ENCODE measurements at places on chromosomes 3 and 15.

- DNase-seq = no peak
These were observed 19.3 kb downstream of the IFT80 start for GRCh38 chr3:160379628-160380214.

GRCh38 chr3:146542179-146542578, 2.2 kb downstream of the PLSCR1 start:
- DNase-seq = peak; percentile 19

- DNase-seq = no peak
These were observed 53.9 kb downstream of the MEF2A start for GRCh38 chr15:99619712-99620111.

DNA sequence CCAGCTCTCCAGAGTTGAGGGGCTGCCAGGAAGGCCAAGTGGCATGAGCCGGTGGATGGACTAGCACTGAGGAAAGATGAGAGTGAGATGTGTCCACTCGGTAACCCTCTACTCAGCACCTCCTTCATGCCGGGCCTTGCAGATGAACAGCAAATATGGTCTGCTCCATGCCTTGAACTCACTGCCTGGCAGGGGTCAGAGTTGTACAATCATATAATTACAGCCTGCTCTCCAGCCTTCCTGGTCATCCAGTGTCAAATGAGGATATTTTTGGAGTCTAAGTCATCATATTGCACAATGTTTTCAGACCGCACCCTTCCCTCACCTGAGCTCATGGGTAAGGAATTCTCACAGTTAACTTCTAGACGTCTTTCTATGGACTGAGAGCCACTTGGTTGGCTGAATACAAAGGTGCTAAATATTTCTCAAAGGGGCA, 4.9 kb downstream of the MGLL start:
- DNase-seq = no peak

GRCh38 chr3:121914081-121914998, 20.1 kb downstream of the SLC15A2 start:
- no peak for DNase-seq

DNA sequence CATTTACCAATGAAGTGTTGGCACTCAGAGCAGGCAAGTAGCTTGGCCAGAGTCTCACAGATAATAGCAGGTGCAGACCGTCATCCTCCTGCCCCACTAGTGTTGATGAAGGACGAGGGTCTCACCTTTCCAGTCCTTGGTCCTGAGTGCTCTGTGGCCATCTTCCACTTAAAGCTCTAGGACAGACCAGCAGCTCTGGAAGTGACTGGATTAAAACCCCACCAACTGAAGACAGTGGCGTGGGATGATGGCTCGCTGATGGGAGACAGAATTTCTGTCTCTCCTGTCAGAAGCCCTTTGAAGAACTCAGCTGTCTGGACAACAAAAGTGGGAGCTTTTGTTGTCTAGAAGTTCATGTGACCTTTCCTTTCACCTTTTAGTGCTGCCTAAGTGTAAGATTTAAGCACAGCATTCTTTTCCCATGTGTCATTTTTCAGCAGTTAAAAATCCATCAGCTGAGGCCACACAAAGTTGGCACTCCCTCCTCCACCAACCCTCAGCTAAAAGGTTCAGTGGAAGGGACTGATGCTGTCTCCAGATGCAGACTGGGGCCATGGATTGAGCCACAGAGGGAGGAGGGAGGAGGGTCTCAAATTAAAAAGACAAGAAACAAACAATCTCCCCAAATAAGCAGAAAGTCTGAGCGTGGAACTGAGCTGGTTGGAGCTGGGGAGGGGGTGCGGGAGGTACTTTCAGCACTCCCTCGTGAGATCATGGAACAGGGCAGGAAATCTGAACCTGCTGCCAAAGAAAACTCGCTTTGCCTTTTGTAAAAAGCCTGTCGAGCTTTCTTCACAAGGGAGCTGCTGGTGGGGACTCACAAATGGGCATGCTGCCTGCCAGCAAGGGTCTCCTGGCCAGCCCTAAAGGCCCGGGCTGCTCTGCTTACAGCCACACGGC, 148.5 kb upstream of the CTDSPL start:
- DNase-seq = no peak

DNA sequence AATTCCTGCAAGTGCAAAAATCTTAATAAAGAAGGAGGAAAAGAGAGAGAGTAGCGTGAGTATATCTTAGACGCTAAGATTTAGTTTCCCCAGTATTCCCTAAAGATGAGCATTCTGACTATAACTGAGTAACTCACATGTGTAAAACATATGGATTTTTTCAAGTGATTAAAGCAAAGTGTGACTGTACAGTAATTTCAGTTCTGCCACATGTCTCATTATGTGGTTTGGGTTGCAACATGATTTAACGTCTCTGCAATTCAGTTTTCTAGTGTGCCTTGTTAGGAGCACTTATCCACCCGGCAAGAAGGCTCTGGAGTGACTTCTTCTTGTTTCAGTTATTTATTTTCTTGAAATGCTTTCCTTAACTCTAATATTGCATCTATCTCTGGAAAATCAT, 514.1 kb downstream of the ROBO1 start:
- no peak for DNase-seq

- DNase-seq = peak; percentile 47
These were observed at the start of gene CAND2 for GRCh38 chr3:12796171-12797123. Gene CAND2 (plus strand): TSS chr3:12796680. CDS start chr3:12796721, 41 bp downstream.

Measured in activated CD4-positive, alpha-beta T cell treated with anti-CD3 and anti-CD28 coated beads, Interleukin-2, amount 50 U/mL, for 48 hours (primary cell).